ENCODE measurements at places on chromosomes 12 and 14.
A peak's percentile ranks its signal among the peaks of the same experiment; 100 is the strongest.

- DNase-seq = peak; percentile 85
Observed at GRCh38 chr14:97977651-97978261, 1180.6 kb downstream of the VRK1 start.

DNA sequence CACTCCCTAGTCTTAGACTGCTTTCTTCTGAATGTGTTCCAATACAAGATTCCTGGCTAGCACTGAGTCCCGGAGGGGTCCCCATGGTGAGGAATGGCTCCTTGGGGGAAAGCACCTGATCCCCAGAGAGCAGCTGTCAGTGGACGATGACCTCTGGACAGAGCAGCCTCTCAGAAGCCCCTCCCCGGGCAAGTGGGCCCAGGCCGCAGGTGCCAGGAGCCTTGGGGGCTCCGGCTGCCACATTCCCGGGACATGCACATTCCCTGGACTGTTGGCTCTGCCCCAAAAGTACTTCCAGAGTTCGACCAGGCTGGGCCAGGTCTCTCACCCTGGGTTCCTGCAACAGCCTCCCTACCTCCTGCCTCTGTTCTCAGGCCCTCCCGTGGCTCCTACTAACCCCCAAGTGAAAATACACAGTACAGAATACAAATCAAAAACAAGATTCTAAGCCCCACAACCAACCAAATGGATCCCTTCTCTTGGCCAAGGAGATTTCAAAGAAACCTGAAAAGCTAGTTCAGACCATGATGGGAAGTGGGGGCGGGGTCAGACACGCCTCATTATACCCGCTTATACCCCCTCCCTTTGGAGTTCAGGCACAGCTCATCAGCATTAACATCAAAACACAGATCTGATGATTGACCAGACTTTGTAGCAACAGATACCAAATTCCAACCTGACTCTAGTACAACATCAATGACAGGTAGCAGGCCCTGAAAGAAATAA, 23.3 kb upstream of the BTBD6 start:
- no peak for DNase-seq

DNA sequence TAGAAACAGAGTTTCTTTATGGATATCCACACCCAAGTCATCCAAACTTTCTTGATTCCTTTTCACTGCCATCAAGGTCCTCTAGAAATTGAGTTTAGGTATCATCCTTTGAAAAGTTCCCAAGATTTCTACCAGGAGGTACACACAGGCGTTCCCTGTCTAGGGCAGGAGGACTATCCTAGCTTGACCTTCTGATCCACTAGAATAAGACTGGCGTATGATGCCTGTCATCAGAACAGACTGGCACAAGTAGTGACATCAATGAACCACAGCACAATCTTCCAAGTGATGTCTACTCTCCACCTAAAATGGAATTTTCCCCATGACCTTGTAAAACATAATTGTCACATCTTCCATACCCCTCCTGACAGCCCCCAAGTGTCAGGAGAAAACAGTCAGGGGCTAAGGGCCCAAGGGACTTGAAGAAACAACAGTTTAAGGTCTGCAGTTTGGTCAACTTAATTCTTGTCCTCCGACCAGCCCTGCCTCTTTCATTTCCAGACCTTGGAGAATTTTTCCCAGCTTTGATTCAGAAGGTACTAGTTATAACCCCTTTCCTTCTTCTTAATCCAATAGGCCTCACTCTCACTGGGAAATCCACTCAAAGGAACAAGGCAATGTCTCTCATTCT, 100.7 kb upstream of the FKBP4 start:
- no peak for DNase-seq

- DNase-seq = no peak
Observed at GRCh38 chr12:74945771-74946198, 263.9 kb downstream of the KCNC2 start.

GRCh38 chr12:101915841-101916240, 38.5 kb downstream of the DRAM1 start:
- no peak for DNase-seq

DNA sequence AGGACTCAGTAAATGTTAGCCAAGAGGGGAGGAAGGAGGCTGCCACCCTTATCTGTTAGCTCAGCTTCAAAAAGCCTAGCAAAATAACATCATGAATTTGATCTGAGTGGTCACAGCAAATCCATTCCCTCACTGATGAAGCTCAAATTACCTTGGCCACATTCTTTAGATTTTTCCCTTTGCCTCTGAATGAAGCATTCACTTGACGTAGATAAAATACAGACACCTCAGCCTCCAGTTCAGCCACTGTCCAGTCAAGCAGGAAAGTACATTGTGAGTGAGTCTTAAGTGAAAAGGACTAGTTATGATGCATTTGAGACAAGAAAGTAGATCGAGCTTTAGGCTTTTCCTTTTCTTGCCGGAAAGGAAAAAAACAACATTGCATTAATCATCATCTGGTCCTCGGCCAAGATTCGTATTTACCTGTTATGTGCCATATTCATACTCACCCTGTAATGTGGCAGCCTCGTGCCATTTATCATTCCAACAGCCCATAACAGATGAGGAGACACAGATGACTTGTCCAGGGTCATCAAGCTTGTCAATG, 146.5 kb downstream of the ETV6 start:
- DNase-seq = no peak

- DNase-seq = no peak
Observed at GRCh38 chr12:30696103-30696408, 387 bp upstream of the IPO8 start.

GRCh38 chr14:96263347-96264199, 7.6 kb downstream of the BDKRB1 start:
- no peak for DNase-seq

GRCh38 chr12:123519141-123520001, 14.1 kb downstream of the RILPL1 start:
- DNase-seq = no peak

DNA sequence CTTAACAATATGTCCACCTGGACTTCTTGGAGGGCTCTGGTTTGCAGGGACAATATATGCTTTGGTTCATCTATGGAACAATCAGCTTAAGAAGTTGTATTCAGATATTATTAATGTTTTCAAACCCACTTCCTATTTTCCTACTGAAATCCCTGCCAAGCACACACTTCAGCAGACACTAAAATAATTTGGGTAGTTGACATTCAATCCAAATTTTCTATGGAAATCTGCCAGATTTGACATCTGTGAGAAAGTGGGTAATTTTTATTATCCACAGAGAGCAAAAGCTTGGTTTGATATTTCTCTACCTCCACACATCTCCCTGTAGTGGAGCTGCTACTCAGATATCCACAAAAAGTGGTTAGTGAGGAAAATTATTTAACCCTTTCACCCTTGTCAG, 378.8 kb upstream of the SOX5 start:
- DNase-seq = no peak

- DNase-seq = no peak
Observed at GRCh38 chr12:69991690-69992288, 166.8 kb downstream of the MYRFL start.

DNA sequence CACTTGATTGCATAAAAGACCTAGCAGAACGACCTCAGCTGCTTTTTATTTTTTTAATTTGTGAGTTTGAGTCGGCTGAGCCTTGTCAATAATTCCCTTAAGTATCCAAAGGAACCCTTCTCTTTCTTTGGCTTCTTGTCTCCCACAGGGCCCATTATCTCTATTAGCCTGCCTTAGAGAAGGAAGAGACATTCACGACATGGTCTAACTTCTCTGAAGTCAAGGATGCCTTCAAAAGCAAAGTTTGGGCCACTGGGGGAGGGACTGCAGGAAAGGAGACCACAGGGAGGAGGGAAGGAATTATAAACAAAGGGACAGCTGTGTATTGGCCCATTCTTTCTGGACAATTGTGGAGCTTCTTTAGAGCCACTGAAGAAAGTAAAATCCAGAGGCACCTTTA, 126.4 kb downstream of the BRMS1L start:
- no peak for DNase-seq

DNA sequence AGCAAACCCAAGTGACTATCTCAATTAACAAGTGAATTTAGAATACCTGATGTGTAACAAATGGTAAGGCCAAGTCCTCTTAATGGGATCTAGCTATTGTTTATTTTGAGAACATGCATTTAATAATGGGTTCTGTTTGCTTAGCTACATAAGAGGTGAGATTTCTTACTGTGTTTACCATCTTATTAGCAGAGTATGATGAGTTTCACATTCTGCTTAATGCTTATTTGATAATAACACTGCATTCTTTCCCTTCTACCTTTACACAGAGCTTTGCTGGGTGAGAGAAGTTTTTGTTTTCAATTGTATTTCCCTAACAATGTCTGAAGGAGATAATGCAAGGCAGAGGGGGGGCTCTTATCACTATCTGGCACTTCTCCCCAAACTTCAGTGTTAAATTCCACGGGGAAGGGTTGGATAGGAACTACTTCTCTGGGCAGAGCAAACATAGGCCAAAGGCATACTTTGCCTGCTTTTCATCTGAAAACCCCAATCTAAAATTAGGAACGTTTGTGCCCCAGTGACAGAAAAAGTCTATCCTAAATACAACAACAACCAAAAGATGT, 129.0 kb upstream of the ATXN7L3B start:
- DNase-seq = no peak

DNA sequence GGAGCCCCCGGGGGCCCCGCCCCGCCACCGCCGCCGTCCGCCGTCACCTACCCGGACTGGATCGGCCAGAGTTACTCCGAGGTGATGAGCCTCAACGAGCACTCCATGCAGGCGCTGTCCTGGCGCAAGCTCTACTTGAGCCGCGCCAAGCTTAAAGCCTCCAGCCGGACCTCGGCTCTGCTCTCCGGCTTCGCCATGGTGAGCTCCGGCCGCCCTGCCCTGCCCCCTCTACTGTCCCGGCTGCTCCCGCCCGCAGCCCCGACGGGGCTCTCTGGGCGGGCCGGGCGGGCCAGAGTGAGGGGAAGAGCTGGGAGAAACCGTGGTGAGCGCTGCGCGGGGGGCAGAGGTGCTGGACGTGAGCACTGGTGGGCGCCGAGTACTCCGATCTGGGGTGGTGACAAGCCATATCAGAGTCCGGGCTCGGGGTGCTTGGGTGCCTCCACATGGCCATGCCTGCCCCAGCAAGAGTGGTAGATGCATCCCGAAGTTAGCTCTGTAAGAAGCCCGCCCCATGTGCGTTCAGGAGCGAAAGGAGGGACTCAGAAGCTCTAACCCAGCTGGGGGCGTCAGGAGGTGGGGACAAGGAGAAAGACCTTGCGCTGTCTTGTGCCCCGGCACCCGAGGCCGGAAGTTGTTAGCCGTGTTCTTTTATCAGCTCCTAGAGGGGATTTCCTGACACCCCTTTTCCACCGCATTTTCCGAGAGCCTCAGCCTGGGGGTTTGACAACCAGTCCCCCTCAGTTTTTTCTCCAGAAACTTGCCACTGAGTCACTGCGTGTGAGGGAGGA, 717 bp downstream of the ORAI1 start:
- peak; percentile 88 for DNase-seq

- DNase-seq = no peak
Observed at GRCh38 chr14:102574281-102575159, 17.9 kb upstream of the RCOR1 start.

DNA sequence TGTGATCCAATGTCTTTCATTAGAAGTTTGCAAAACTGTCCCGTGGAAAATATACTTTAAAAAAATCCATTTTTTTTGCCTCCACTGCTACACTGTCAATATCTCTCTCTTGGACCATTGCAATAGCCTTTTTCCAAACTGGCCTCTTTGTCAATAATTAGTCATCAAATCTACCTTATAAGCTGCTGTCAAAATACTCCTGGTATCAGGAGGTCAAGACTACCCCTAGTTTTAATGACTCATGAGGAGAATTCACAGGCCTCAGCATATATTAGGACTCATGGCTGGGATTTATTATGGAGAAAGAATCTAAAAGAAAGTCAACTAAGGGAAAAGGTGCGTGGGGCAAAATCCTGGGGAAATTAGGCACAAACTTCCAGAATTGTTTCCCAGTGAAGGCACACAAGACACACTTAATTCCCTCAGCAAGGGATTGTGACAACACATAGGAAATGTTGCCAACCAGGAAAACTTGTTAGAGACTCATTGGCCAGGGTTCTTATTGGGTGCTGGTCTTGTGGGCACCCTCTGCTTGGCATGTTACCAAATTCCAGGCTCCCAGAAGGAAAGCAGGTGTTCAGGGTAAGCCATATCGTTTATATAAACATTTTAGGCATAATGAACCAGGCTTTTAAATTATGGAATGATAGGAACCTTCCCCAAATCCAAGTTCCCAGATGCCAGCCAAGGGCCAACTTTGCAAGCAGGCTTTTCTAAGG, 56.1 kb downstream of the TMEM117 start:
- DNase-seq = no peak

GRCh38 chr12:27524494-27524835, 459 bp downstream of the PPFIBP1 start:
- DNase-seq = no peak

DNA sequence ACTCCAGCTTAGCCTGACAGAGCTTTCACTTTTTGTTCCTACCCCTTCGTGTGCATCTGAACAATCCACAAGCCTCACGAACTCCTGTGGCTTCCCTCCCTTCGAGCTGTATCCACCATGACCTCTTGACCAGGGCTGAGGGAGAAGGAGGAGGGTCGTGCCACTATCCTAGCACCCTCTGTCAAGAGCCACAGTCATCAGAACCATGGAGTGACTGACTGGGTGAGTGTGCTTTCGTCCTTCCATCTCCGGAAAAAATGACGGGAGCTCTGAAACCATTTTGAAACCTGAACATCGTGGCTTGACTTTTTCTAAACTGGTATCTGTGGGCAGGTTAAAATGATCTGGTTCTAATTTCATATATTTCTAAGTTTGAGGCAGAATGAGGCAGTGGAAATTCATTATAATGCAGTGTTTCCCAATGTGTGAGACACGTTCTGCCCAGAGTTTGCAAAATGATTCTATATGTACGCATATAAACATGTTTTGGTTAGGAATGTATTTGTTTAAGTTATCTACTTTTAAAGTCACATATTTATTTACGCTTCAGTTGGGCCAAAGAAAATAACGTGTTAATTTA, 27.0 kb downstream of the IL26 start:
- peak; percentile 57 for DNase-seq

GRCh38 chr12:55842681-55843429, at the start of gene MMP19:
TSS of gene MMP19 (minus strand) at chr12:55842936. CDS start at chr12:55842830, 106 bp downstream.
- DNase-seq = no peak

DNA sequence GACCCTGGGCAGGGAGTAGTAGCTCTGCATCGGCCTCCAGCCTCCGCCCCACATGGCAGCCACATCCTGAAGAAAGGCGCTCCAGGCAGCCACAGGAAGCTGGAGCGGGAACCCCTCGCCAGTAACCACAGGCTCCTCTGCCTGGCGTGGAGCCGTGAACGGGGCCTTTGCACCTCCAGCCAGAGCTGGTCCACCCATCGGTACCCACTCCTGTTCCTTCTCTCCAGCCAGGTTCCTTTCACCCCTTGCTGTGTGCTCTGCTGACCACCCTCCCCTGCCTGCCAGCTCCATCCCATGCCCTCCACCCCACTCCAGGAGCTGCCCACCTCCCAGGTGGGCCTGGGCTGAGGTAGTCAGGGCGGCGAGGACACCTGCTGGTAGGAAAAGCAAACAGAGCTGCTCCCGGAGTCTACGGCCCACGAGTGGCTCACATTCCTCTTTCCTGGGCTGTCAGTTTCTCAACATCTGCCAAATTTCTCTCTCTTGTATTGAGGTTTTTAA, 2.7 kb downstream of the TGFB3 start:
- DNase-seq = peak; percentile 25
